ENCODE measurements at places on chromosomes 1 and 21.

DNA sequence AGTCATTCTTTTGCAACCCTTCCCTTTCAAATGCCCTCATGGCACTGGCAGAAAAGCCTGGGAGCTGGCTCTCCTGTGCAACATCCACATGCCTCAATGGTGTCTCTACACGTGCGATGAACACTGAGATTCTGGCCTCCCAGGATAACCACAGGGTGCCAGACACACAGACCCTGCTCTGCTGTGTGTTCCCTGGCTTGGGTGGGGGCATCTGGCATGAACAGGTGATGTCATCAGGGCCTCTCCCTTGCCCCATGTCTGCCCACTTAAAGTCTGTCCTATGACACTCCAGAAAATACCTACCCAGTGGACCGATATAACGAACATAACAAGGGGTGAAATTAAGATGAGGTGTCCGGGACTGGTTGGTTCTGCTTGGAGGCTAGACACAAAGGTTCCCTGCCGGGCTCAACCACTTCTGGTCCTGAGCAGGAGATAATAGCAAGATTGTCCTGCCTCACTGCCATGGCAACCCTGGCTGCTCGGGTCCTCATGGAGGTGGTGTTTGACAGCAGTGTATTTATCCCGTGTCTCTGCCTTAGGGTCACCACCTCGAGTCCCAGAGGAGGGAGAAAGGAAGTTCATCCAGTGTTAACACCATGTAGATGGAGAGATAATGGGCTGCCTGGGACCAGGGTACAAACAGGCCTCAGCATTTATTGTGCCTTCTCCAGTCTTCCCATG lies 19.3 kb downstream of the INSRR start:
- peak; percentile 60 for DNase-seq

- DNase-seq: no peak
These were observed 6.6 kb downstream of the WDR77 start for GRCh38 chr1:111442457-111442856.

GRCh38 chr1:103243481-103243880 lies 135.2 kb upstream of the COL11A1 start:
- no peak for DNase-seq

DNA sequence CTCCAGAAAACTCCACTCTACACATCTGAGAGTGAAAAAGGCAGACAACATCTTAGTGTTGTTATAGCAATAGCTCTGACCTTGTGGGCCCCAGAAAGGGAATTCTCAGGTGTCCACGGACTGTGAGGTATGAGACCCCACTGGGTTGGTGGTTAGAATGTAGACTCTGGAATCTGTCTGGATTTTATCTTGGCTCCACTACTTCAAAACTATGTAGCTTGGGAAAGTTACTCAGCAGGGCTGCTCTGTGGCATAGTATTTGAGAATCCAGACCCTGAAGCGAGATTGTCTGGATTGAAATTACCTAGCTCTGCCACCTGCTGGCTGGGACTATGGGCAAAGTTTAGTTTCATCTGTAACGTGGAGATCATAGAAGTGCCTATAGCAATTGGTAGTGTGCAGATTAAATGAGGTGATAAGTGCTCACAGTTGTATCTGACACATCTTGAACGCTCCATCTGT lies 25.8 kb downstream of the PRDM2 start:
- DNase-seq: no peak

DNA sequence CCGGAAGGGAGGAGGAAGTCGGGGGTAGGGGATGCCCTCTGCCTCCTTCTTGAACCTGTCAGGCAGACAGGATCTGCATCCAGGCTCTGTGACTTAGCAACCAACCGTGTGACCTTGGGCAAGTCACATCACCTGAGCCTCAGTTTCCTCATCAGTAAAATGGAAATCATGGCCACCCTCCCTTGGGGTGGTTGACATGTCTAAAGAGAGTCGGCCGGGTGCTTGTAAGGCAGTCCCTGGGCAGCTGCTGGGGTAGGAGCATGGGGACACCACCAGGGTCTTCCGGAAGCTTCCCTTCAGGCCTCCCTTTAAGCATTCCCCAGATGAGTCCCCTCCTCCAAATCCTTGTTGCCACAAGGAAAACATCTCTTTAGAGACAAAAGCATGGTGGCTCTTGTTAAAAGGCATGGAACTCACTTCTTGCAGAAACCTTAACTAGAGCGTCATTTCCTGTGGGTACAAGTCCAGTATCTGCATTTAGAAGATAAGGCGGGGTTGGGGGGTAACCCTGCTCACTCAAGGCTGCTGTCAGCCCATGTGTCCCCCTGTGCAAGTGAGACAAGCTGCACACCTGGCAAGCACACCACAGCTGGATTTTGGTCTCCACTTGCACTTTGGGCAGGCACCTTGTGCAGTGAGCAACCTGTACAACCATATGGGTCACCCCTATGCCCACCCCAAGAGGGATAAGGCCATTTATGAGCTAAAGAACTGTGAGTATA lies 10.4 kb downstream of the CLCNKB start:
- no peak for DNase-seq

GRCh38 chr1:173063171-173063570 lies 12.4 kb upstream of the TNFSF18 start:
- no peak for DNase-seq

DNA sequence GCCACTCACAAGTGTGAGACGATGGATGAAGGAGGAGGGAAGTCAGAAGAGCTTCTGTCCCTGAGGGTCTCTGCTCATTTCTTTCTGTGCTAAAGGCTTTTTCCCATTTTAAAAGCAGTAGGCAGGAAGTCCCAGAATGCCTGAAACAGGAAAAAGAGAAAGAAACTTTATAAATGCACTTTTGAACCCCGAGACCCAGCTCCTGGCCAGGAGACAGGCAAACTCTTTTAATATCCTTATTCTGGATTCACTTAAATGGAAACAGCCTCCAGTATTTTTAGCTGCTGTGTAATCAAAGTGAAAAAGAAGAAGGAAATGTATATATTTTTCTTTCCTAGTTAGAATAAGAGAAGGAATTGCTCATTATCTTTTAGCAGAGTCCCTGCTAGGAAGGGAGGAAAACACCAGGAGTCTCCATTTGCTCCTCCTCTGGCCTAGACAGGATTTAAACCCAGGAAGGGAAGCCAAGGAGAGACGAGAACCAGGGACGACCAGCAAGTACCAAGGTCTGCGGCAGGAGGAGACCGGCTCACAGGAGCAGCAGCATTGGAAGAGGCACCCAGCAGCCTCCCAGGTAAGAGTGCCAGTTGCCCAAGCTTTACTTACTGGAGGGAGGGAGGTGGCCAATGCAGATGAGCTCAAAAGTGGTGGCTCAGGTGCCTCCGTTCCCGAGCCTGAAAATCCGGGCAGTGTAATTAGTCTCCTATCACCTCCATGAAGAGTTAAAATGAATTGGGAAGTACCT lies at the start of gene TNN:
TNN (plus strand) TSS at position 472 of the 745 bp plus-strand sequence. CDS start 9,586 bp downstream, outside the sequence.
- DNase-seq: no peak

DNA sequence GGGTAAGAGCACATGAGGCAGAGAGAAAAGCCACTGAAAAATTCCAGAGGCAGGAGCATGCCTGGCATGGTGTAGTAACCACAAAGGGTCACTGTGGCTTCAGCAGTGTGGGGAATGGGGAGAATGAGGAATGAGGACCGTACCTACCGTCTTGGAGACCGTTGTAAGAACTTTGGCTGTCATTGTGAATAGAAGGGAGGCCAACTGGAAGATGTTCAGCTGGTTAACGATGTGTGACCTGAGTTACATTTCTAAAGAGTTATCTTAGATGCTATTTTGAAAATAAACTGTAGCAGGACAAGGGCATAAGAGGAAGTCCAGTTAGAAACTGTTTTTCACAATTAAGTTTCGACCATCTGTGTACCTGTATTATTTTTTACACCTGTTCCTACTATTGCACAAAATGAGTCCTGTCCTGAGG lies 365.5 kb upstream of the SGIP1 start:
- no peak for DNase-seq

GRCh38 chr1:236072001-236072400 lies 7.1 kb upstream of the NID1 start:
- no peak for DNase-seq

DNA sequence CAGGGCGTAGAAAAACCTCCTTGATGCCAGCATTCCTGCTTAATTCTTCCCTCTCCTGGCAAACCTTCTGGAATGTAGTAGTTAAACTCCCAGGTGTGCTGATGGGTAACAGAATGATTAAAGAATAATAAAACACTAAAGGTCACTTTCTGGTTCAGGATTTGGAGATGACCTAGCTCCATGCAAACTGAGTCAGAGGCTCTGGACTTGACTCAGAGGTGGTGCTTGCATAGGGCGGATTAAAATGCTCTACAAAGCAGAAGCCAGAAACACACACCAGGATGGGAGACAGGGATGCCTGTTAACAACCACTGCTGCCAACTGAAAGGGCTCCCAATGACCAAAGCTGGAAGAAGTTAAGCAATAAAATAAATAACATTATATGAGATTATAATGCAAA lies 41.5 kb downstream of the KRTAP19-8 start:
- DNase-seq: no peak

DNA sequence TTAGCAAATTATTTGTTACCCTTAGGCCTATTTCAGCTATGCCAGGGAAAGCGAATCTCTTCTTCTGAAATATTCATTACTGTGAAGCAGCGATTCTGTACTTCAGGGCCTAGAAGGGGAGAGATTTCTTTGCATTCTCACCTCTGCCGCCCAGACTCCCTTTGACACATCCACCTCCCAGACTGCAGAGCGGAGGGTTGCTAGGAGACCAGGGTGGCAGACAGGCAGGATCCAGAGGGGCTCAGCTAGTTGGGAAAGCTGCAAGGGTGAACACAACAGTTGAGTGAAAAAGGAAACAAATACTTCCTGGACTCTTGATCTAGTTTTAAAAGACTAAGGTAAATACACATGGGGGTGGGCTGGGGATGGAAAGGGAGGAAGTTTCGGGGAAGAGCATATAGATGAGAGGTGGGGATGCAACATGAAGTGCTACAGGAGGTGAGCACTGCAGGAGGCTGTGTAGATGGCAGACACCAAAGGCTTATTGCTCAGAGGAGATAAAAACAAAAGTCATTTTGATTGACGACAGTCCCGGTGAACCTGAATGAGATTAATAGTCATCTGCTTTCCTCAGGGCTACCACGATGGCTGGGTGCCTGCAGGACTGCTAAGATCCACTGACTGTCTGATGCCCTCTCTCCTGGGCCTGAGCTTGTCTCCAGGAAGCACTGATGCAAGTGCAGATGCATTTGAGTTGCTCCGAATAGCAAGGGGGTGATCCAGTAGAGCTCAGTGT lies 26.4 kb upstream of the RAB3GAP2 start:
- no peak for DNase-seq

- DNase-seq: peak; percentile 11
These were observed 23.5 kb downstream of the F11R start for GRCh38 chr1:160997323-160998038.

Measured in NCI-H2227 treated with DMSO at 0.1 percent for 48 hours (cell line).